NCI-H1417 (cell line): ENCODE measurements at places on chromosomes 5 and 9.

DNA sequence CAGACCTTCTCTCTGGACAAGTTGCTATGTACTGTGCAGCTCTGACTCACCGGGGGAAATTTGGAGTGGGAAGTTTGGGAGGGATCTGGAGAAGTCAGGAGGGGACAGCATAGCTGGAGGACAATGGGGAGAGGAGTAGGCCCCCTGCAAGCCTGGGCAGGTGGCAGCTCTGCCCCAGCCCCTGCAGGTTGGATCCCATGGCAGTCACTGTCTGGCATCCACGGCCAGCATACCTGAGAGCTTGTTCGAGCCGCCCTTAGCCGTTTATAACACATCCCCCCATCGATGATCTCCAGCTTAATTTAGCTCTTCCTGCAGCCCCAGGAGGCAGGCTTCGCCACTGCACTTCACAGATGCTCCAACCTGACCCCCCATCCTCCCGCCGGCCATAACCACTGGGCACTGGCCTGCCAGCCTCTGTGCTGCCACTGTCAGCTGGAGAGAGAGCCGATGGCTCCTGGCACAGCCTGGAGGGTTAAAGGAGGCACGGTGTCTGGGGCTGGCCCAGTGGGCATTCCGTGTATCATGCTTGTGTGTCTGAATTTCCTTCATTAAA, 57.7 kb upstream of the RNU6ATAC start:
- no peak for DNase-seq

GRCh38 chr5:66151030-66151429, 6.9 kb downstream of the SREK1 start:
- DNase-seq, result no peak

GRCh38 chr5:28483327-28484025, 1445.1 kb upstream of the CDH9 start:
- no peak for DNase-seq

- DNase-seq, result no peak
Measured at GRCh38 chr9:84189904-84190303, 150.7 kb downstream of the SLC28A3 start.

GRCh38 chr5:60325870-60326269, 374.1 kb downstream of the DEPDC1B start:
- no peak for DNase-seq

GRCh38 chr5:111511831-111512374, 432 bp downstream of the STARD4 start:
- DNase-seq, result peak; percentile 86

- no peak for DNase-seq
Measured at GRCh38 chr9:4755026-4755609, 14.1 kb upstream of the AK3 start.

- no peak for DNase-seq
Measured at GRCh38 chr5:87311405-87312279, 44.0 kb downstream of the RASA1 start.

DNA sequence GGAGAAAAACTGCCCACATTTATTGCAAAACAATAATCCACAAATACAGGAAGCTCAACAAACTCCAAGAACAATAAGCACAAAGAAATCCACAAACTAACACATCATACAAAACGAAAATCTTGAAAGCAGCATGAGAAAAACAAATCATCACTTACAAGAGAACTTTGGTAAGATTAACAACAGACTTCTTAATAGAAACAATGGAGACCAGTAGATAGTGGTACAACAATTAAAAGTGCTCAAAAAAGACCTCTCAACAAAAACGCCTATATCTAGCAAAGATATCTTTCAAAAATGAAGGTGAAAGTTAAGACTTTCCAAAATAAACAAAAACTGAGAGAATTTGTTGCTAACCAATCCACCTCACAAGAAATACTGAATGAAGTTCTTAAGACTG, 38.4 kb downstream of the CDKL3 start:
- no peak for DNase-seq

GRCh38 chr5:109553846-109554245, 135.9 kb upstream of the MAN2A1 start:
- DNase-seq, result no peak

DNA sequence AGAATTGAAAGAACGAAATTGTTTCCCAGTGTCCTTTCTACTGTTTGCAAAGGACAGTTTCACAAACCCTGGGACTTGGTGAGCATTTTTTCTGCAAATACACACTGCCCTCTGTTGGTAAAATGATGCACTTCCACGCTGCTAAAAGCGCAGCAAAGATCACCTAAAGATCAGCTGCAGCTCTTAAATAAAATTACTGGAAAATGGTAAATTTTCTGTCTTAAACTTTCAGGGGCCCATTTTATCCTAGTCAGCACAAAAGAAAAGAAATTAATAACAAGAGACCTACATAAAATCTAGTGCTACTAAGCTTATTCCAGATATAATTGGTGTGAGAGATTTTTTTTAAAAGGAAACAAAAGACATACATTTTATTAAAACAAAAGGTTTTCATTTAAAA, 566.0 kb downstream of the CAAP1 start:
- DNase-seq, result peak; percentile 57

DNA sequence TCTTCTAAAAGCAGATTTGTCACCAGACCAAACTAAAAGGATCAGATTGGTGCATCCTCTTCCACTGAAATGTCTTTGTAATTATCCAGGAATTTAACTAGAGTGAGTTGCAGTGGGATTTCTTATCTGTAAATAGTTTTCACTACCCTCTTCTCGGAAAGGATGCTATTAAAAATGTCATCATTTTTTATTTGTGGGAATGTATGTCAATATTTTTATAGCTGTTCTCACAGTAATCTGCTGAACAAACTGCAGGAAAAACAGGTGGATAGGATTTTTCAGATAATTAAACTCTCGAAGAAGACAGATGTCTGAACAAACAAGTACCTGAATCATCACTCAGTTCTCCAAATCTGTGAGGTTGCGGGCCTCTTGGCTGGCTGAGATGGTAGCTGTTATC, 62.7 kb downstream of the RAB14 start:
- DNase-seq, result peak; percentile 33

GRCh38 chr5:154110716-154111115, 71.9 kb downstream of the MFAP3 start:
- DNase-seq, result no peak

GRCh38 chr9:129359916-129360536, 182.0 kb upstream of the IER5L start:
- DNase-seq, result peak; percentile 30

GRCh38 chr5:90294604-90295003, 115.0 kb downstream of the CETN3 start:
- DNase-seq, result peak; percentile 4

DNA sequence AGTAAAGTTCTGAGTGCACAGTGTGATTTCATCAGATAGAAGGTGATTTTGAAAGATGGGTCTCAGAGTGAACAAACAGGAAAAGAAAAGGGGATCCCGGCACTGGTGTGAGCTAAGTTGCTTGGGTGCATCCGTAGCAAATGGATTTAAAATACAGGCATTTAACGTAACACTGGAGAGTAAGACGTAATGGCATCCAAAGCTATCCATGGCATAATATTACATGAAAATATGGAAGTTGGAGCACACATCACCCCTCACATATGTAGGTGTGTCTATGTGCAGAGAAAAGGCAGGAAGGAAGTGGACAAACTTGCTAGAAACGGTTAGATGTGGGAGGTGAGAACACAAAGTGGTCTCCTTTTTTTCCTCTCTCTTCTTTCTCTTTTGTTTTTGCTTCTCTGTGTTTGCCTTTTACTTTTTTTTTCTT, 38.2 kb upstream of the SEMA4D start:
- no peak for DNase-seq

GRCh38 chr9:131385296-131385695, 8.6 kb upstream of the PRRC2B start:
- no peak for DNase-seq

GRCh38 chr5:65102976-65103711, 334.4 kb downstream of the CWC27 start:
- DNase-seq, result peak; percentile 91

DNA sequence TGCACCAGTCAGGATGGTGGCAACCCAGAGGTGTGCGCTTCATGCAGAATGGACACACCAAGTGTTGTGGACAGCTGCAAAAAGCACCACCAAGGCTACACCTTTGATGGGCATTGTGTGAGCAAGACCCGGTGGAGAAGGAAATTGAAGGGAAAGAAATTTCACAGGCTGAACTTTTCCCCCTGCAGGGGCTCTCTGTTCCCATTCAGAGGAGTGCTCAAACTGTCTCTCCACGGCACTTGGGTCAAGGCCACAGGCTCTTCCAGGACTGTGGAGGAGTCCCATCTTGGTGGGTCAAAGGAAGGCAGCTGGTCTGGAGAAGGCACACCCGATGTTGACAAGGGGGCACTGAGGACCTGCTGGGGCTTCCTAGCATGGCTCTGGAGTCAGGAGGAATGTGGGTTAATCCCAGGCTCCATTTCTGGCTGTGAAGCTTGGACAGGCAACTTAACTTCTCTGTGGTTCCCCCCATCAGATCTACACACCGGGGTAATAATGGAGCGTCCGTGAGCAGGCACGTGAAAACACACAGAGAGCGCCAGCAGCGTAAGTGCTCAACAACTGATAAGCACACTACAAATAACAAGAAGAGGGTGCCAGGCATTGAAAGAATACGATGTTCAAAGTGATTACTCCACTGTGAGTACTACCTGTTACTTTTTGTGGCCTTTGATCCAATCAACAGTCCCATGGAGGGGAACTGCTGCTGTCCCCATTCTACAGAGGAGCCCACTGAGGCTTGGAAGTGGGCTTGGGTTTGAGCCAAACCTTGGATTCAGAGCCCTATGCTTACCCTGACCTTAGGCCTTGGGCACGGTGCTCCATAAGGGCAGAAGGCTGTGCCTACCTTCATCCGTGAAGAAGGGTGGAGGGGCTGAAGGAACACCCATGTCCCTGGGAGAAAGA, 34.2 kb upstream of the TIFAB start:
- DNase-seq, result no peak

- DNase-seq, result no peak
Measured at GRCh38 chr5:181052672-181053487, 12.8 kb downstream of the BTNL9 start.

- no peak for DNase-seq
Measured at GRCh38 chr9:83130541-83130940, 67.6 kb upstream of the RASEF start.

DNA sequence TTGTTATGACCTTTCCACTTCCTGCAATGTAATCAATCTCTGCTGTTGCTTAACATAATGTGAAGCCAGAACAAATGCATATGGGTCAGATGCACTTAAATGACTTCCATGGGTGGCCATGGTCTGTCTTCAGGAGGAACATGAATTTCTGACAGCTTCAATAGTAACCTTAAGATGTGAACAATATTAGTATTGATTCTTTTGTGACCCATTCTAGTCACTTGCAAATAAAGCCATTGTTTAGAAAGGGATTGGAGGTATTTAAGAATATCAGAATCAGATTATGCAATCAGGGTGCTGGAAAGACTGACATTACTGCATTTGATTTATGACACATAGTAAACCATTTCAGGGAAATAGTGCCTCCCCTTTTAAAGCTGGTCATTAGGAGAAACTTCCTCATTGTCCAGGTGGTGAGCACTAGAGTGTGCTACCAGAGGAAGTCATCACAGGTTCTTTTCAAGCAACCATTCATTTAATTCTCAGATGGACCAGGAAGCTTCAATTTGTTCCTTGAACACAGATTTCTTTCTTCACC, 32.1 kb downstream of the GRIN3A start:
- DNase-seq, result no peak

DNA sequence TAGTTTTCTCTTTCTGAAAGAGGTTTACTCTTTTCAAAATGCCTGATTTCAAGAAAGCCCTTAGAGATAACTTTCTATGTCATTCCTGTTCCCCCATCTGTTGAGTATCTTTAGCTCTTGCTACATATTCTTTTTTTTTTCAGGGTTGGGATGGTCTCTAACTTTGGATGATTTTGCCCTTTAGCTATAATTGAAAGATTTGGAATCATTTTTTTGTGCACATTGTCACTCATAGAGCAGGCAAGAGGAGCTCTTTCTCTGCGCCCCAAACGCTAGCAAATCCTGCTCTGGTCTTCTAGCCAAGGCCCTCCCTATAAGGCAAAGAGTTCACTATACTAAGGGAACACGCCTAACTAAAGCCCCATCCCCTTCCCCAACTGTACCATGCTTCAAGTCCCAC, 316.9 kb downstream of the TMEM232 start:
- DNase-seq, result no peak

- DNase-seq, result no peak
Measured at GRCh38 chr9:129623331-129623730, 2.4 kb upstream of the C9orf50 start.

GRCh38 chr9:131910572-131910971, 169.1 kb downstream of the MED27 start:
- peak; percentile 49 for DNase-seq

DNA sequence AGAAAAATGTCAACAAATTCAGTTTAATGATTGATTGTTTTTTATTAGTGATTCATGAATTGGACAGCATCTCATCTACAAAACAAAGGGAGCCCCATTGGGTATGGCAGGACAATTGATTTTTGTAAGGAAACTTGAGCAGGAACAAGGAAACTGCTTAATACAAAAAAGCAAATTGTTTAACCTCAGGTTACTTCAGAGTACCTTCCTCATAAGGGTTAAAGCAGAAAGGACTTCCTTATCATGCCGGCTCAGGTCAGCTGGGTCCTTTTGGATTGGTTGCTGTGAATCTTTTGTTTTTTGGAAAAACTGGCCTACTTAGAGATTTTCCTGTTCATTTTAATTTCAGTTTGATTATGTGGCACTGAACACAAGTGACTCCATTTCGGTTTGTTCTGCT, 211.8 kb downstream of the ARRDC3 start:
- no peak for DNase-seq

DNA sequence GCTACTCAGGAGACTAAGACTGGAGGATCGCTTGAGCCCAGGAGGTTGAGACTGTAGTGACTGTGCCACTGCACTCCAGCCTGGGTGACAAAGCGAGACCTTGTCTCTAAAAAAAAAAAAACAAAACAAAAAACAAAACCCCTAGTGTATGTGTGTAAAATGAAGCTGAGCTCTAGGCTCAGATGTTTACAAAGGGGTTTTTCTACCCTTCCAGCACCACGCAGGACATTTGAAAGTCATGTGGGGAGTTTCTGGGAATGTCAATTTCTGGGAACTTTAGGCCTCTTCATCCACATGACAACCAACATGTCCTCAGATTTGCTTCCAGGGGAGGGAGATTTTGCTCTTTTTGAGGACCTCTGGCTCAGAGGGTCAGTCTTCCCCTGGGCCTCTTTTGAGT, 42.4 kb upstream of the AIF1L start:
- DNase-seq, result no peak

GRCh38 chr5:58927181-58927580, 344.3 kb downstream of the RAB3C start:
- no peak for DNase-seq

- no peak for DNase-seq
Measured at GRCh38 chr5:32445831-32446614, 1.5 kb upstream of the ZFR start.
